ENCODE measurements at places on chromosomes 5 and 9. TPM values are rescaled to one million over a fixed set of nuclear protein-coding genes. Genes with fewer than 3 reads are reported as not detected.
A peak's percentile ranks its signal among the peaks of the same experiment; 100 is the strongest.

Gene LCN10
- total RNA-seq = 0.75 TPM

GRCh38 chr5:167664222-167664804 is 627.1 kb upstream of the WWC1 start:
- ATAC-seq = no peak

DNA sequence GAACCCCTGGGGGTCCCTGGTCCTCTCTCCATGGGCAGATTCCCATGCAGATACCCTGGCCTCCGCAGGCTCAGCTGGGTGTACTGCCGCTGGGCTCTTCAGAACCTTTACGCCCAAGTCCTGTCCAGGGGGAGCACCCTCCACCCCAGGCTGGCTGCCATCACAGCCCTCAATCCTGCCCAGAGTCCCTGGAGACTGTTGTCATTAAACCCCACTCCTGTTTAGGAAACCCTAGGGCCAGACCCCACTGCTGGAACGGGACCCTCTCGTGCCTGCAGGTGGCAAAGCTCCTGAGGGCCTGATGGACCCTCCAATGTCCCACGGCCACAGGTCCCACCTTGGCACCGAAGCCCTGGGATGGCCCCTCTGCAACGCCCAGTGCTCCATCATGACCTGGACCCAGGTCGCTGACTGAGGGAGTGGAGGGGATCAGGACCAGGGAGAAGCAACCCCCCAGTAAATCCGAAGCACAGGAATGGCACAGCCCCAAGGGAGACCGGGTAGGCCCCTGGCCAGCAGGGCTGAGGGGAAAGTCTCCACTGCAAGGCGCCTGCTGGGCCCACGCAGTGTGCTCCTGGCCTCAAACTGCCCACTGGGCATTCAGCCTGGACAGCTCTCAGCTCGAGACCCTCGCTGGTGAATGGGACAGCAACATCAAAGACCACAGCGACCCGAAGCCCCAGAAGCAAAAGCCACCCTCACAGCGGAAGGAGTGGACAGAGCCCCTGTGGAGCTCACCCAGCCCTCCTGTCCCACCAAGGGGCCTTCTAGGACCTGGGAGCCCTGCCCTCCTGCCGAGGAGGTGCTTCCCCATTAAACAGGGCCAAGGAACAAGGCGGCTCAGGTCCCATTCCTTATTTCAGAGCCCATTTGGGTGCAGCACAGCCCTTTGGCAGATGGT is 8.3 kb downstream of the ZDHHC11B start:
- no peak for ATAC-seq

GRCh38 chr9:127221695-127222094 is 42.9 kb upstream of the GARNL3 start:
- no peak for ATAC-seq

DNA sequence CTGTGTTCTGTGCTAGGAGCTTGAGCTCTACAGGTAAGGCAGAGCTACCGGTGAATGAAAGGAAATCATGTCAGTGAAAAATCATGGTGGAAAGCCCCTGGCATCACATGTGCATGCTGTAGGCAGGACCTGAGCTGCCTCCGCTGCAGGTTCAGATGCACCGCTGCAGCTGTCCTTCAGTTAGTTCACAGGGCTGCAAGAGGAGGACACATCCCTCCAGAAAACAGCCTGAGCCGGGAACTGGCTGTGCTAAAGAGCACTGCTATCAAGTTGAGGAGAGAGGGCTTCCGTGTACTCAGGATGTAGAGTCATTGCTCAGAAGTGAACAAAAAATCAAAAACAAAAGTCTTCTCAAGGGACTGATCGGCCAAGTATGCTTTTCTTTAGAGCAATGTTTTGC is 138.6 kb downstream of the ERCC6L2 start:
- ATAC-seq = no peak

DNA sequence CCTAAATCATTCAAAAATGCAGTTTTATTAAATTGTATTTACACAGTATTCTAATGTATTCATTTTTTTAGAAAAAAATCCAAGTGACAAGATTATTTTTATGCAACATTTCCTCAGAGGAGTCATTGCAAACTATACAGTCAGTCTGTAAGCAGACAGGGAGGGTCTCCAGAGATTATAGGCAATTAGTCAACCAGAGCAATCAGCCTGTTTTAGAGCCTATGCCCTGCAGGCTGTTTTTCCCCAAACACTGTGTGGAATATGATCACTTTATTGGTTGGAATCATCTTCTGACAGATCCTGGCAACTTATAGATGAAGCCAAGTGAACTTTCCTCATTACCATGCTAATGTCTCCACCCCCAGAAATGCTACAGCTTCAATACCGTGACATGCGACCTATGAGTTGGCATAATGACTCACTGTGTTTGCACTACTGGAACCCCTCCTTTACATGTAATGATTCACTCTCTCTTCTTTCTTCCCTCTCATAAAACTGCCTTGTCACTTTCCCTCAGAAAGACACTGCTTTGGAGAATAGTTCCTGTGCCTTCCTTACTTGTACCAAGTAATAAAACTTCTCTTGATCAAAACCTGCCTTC is 577.7 kb upstream of the FTMT start:
- peak; percentile 99 for ATAC-seq

Gene IGFBPL1
- total RNA-seq = 3.8 TPM

DNA sequence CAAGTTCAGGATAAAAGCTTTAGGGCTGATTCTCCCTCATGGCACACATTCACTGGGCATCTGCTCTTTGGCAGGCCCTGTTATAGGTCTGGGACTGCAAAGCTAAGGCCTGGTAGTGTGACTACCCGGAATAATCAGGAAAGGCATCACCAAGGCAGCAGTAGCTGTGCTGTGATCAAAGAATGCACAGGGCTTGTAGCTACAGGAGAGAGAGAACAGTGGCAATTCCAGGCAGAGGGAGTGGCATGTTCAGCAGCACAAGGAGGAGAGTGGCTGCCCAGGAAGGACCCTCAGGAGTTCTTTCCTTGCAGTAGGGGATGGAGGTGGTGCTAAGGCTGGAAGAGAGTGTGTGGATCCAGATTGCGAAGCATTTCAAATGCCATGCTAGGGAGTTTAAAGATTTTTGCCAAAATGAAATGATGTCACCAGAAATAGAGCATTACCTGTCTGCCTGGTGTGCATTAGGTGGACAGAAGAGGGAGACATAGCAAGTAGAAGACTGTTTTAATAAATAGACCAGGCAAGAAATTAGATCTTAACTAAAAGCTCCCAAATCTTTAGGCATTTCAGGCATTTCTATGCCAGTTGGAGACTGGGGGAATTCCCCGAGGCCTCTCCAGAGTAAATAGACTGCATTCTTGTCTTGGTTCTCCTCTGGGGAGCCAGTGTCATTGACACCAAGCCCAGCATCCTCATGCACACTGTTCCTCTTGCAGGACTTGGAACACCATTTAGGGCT is 69.1 kb downstream of the GPR21 start:
- ATAC-seq = peak; percentile 95

- ATAC-seq = no peak
Observed at GRCh38 chr5:78633700-78634099, 14.9 kb downstream of the LHFPL2 start.

DNA sequence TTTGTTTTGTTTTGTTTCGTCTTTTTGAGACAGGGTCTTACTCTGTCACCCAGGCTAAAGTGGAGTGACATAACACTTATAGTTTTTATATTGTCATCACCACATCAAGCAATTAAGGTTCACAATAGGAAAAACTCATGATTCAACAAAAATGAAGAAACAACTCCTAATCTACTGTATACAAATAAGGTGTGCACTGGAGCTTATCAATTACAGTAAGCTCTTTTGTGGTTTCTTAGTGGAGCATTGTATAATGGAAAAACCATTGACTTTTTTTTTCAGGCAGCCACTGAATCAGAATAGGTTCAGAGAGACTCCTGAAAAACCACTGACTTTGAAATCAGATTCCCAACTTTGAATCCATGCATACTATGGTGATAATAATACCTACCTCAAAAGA is 10.8 kb upstream of the PLIN2 start:
- no peak for ATAC-seq

- ATAC-seq = peak; percentile 70
Observed at GRCh38 chr9:129587487-129588262, 33.2 kb downstream of the C9orf50 start.

DNA sequence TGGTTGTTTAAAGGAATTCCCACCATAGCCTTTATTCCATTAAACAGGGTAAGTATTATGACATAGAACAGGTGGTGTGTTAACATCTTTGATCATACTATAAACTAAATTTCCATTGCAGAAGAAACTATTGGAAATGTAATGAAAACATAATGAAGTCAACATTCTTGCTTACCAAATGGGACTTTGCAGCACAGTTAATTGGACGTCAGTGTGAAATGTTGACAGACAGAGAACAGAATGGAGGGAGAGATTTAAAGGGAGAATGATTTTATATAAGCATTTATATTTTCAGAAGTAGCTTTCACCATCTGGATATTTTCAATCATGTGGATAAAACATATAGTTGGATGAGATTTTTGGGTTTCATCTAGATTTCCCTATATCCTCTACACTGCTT is 311.3 kb downstream of the TUSC1 start:
- ATAC-seq = no peak

Gene IFNA2
- not detected for total RNA-seq

Gene HRCT1
- total RNA-seq = not detected

- no peak for ATAC-seq
Observed at GRCh38 chr9:27495480-27496134, 28.5 kb upstream of the IFNK start.

Gene BASP1
- 308 TPM for total RNA-seq

Gene NR4A3
- total RNA-seq = 1.7 TPM

Gene CBY3
- total RNA-seq = 2.0 TPM

GRCh38 chr5:145101246-145101645 is 733.9 kb downstream of the PRELID2 start:
- ATAC-seq = no peak

Gene TMEM232
- 3.3 TPM for total RNA-seq

DNA sequence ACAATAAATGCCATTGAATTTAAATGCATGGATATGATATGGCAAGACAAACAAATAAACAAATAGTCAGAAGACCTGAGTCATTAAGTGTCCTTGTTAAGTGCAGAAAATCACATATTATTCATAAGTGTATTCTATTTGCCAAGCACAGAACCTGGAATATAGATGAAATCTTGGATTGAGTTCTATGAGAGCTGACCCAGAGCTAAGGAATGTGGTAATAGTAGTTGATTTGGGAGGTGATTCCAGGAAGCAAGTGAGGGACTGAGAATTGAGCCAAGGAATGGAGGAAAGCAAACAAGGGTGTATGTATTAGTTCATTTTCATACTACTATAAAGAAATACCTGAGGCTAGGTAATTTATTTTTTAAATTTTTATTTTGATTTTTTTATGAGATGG is 208.9 kb downstream of the TRIM32 start:
- ATAC-seq = no peak

DNA sequence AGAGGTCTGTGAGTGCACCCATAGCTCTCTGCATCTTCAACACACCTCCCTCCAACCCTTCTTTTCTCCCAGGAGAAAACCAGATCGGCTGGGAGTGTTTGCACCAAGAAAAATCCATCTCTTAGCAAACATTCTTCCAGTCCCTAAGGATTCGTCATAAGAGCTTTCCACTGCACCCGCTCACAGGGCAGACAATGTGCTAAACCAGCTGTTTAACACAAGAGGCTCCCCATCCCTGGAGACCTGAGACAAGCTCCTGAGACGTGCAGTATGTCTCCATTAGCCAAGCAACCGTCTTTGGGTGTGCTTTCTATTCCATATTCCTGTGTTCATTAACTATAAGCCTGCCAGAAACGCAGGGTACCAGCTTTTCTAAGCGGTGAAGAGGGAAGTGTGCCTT is 93.6 kb upstream of the ZNF462 start:
- ATAC-seq = no peak

DNA sequence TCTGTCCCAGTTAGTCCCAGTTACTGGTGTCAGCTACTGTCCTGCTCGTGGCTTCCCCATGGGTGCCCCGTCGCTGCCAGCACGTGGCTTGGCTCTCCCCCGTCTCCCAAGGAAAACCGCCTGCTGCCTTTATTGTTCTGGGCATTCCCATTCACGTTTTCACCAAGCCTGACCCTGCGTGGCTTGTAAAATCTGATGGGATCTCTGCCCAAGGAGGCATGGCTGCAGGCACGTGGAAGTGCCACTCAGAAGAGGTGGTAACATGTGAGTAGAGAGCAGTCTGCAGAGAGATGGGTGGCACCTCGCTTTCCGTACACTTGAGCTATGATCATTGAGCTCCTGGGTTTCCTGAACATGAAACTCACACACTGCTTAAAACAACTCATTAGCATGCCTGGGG is 429.2 kb upstream of the KLF4 start:
- no peak for ATAC-seq

- no peak for ATAC-seq
Observed at GRCh38 chr5:108747774-108748400, at the start of gene FER. Gene FER, plus strand, starts transcription at chr5:108747897. Its CDS starts 50,286 bp downstream, at chr5:108798183.

Gene MCTP1
- 6.0 TPM for total RNA-seq

DNA sequence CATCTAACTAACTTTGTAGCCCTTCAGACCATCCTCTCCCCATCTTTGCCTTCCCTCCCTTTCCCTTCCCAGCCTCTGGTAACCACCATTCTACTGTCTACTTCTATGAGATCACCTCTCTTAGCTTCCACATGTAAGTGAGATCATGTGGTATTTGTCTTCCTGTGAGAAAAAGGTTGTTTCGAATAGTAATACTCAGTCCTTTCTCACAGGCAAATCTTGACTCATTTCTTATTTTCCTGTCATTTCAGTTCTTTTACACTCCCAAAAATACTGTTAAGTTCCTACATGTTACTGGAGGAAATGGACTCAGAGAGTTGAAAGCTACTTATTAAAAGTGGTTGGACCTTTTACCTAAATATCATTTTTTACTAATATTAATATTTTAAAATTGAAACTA is 82.1 kb downstream of the SLF1 start:
- no peak for ATAC-seq

Gene RNF208
- total RNA-seq = 1.9 TPM

DNA sequence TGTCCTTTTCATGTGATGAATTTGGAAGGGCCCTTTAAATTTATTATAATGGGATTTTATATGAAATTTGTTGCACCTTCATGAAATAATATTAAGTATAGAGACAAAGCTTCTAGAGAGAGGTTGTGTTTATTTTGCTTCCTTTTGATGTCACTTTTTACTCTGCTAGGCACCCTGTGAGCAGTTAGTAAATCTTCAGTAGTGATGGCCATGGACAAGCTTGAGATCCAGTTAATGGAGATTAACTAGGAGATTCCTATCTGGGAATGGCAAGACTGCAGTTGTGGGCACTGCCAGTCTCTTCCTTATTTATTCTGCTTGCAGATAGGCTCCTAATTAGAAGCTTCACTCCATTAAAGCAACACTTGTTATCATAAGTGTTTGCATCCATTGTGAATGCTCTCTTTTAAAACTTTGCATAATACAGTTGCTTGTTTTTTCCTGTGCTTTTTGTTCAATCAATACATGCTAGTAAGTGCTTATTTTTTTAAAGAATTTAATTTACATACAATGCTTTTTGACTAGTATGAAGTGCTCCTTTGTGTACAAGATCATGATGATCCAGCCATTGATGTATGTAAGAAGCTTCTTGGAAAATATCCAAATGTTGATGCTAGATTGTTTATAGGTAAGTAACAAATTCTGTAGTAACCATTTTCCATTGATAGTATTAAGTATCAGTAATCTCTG is 25.9 kb downstream of the UGCG start:
- no peak for ATAC-seq

DNA sequence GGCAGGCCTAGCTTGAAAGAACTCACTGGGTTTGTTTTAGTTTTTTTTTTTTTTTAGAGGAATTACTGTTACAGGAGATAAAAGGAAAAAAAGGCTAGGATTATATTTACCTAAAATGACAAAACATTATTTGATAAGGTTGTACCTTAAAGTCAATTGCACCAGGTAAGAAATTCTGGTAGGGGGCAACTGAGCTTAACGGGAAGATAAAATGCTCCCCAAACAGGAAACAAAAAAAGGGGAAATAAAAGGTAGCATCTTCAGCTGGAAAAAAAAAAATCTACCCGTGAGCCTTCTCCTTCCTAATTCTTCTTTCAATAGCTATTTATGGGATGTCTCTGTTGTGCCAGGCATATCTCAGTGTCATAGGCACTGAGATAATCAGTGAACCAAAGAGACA is 164.5 kb downstream of the PIK3R1 start:
- ATAC-seq = no peak

All from motor neuron (in vitro differentiated cells).